ENCODE measurements at places on chromosomes 2 and 18.

DNA sequence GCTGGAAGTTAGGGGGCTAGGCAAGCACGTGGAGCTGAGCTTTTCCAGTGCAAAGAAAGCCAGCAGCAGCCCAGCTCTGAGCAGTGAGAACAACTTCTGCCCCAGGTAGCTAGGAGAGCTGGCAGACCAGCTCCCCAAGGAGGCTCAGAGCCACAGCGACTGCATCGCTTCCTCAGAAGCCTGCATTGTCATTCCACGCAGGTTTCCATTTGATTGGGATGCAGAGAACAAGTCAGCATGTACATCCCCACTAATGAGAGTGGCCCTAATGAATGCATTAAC, 45.1 kb downstream of the C1QL2 start:
- DNase-seq, result no peak

DNA sequence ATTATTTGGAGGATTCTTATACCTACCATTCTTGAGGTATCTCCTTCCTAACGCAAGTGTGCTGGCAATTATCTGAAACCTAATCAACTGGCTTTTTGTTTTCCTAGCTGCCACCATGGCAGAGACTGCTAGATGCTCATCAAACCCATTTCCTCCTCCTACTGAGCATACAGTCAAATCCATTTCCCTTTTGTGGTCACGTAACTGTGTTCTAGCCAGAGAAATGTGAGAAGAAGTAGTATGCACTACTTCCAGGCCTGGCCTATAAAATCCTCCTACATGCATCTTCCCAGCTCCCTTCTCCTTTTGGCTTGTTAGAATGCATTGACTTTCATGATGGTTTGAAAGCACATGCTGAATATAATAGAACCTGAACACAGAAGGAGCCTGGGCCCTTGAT, 494.1 kb upstream of the MEIS1 start:
- no peak for DNase-seq

DNA sequence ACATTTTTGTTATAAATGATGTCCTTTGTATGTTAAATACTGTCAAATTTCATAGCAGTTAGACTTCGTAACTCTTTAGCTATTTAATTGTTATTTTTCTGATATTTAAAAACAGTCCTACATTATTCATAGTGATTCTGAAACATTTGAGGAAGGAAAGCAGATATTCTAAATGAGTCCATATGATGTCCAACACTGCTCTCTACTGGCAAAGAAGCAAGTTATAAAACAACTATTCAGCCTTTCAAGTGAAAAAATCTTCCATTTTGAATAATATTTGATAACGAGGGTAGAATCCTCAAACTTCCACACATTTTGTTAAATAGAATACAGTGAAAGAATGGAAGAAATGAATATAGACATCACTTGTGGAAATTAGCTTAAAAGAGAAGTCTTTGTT, 220.8 kb downstream of the GULP1 start:
- DNase-seq, result peak; percentile 75

- DNase-seq, result no peak
These were observed 10.4 kb downstream of the COLEC11 start for GRCh38 chr2:3604991-3605961.

DNA sequence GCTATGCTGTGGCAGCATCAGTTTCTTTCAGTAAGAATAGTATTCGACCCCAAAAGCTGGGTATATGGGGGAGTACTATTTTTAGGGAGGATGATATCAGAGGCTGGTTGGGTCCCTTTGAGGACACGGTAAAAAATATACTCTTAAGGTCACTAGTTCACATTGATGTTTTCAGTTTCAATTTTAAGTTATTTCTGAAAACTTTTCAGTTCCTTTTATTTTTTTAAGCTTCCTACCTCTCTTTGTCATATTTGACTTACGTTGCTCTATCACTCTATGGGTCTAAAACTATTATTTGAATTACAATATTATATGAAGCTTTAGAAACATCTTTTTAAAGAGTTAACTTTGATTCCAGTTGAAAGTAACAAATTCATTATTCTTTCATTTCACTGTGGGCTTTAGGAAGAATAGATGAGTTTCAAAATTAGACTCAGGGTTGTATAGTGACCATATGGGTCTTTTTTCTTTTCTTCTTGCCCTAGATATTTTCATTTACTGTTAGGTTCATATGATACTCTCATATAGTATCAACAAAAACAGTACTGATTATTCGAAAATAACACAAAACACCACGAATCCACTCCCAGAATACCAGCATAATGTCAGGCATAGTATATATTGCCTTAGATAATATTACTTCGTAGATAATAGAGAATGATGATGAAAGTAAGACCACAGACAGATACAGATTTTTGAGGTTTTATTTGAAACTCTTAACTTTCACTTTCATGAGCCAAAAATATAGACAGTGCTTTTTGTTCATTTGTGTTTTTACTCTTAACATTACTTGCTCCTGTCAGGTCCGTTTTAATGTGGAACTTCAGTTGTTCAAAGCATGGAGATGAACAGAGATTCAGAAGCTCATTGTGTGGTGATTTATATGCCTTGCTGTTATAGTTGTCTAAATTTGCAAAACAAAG, 9.8 kb downstream of the RMDN2 start:
- DNase-seq, result no peak

DNA sequence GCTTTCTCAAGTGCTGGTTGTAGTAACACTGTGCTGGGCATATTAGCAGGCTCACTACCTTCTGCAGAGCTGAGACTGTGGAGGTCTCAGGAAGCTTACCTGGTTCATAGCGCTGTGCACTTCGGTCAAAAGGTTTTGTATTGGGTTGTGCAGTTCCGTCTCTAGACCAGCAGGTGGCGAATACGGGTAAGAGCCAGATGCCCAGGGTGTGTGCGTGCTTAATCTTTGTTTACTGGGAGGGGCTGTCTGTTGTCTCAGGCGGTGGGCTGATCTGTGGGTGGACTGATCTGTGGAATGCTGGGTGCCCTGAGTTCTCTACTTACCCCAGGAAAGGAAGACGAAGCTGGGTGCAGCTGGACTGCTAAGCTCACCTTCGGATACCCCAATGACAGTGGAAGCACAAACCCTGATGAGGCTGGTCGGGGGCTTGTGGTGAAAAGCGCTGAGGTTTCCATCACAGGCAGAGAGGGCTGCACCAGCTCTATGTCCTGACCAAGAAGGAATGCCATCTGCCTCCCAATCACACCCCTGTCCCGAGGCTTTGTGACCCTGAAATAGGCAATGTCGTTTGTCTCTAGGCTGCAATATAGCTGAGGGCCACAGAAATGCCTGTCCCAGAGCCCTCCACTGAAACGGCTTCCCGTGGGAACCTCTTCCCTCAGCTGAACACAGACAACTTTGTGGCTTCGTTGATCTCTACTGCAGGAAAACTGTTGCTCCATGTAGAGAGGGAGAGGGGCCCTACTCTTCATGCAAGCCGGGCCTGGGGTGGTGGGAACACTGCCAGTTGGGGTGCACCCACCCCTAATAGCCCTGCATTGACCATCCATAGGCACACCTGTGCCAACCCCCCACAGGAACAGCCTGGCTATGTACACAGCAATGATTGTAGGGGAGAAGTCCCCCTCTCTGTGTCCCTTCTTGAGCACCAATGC, 45.9 kb upstream of the FAM117B start:
- peak; percentile 60 for DNase-seq

GRCh38 chr18:73666772-73667171, 480.9 kb downstream of the FBXO15 start:
- no peak for DNase-seq

Measured in AML-193 (cell line).